ENCODE measurements at places on chromosomes 4 and X. TPM values are rescaled to one million over a fixed set of nuclear protein-coding genes. Genes with fewer than 3 reads are reported as not detected.

DNA sequence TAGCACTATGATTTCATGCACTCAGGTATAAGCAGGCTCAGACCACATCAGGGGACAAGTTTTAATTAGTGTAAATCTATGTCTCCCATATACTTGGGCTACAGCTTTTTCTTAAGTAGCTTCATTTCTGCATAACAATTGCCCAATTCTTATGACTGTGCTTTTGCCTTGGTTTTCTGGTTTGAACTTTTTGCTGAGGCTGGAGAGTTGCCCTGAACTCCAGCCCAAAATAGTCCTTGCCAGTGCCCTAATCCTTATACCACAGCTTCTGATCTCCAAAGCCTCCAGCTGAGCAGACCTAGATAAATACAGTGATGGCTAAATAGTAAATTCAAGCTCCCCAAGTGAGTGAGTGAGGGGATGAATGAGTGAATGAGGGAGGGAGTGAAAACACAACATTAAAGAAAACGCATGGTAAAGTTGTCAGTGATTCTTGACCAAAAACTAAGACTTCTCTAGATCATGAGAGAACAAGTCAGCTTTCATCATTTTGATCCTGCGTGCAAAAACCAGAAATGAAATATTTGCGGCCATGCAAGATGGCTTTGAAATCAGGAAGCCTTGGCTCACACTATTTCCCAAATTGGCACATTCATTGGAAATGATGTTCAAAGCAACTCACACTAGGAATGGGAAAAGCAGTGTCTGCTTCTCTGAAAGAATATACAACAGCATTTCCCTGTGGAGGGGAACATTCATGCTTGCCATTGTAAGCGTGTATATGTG is 437.1 kb upstream of the CTSO start:
- no peaks in the 10 kb centered on the region for H3K27me3 ChIP-seq
- no peaks in the 10 kb centered on the region for H3K36me3 ChIP-seq
- DNase-seq = no peak
- H3K4me3 ChIP-seq = no peak overlapping the region
- H3K27ac ChIP-seq = no peak overlapping the region

DNA sequence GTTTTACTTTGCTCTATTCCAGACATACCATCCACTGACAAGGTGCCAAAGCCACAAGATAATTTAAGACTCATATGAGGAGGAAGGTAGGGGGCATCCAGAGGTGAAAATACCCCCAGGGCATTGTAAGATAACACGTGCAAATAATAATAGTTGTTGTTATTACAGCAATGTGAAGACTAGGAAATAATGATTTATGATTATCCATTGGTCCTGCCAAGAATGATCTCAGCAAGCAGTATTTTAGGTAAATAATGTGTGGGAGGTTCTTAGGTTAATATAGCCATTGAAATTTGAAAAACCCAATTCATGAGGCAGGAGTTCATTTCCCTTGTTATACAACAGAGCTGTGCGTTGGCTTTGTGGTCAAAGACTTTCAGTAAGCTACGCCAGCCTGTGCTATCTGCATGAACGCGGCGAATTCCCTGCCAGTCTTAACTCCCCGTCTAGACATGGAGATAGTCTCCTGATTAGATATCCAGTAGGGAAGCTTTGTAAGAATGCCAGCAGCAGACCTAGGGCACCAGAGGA is 47.2 kb upstream of the MXRA5 start:
- H3K27me3 ChIP-seq = no peaks in the 10 kb centered on the region
- no peaks in the 10 kb centered on the region for H3K4me1 ChIP-seq
- no peak for DNase-seq
- H3K36me3 ChIP-seq = no peaks in the 10 kb centered on the region

- no peak overlapping the region for H3K27ac ChIP-seq
- H3K4me3 ChIP-seq = no peak overlapping the region
- peaks cover 18% of the 10 kb centered on the region for H3K27me3 ChIP-seq
- H3K4me1 ChIP-seq = no peaks in the 10 kb centered on the region
- H3K36me3 ChIP-seq = peaks cover 16% of the 10 kb centered on the region
Measured at GRCh38 chrX:134776850-134777370, 118.6 kb upstream of the PLAC1 start.

PDS5A gene
- total RNA-seq = 30.8 TPM

GRCh38 chrX:36898301-36898700 is 109.9 kb upstream of the FAM47C start:
- DNase-seq = no peak
- no peak overlapping the region for H3K27ac ChIP-seq
- H3K4me3 ChIP-seq = no peak overlapping the region
- H3K27me3 ChIP-seq = no peaks in the 10 kb centered on the region
- H3K36me3 ChIP-seq = no peaks in the 10 kb centered on the region

CT45A5 gene
- not detected for total RNA-seq

- H3K27ac ChIP-seq = no peak overlapping the region
- H3K4me1 ChIP-seq = no peaks in the 10 kb centered on the region
- no peak for DNase-seq
- H3K4me3 ChIP-seq = no peak overlapping the region
- H3K36me3 ChIP-seq = no peaks in the 10 kb centered on the region
- no peaks in the 10 kb centered on the region for H3K27me3 ChIP-seq
Measured at GRCh38 chr4:126338548-126338947, 1023.8 kb downstream of the FAT4 start.

LGI2 gene
- 2.2 TPM for total RNA-seq

NRK gene
- 2.5 TPM for total RNA-seq

DNA sequence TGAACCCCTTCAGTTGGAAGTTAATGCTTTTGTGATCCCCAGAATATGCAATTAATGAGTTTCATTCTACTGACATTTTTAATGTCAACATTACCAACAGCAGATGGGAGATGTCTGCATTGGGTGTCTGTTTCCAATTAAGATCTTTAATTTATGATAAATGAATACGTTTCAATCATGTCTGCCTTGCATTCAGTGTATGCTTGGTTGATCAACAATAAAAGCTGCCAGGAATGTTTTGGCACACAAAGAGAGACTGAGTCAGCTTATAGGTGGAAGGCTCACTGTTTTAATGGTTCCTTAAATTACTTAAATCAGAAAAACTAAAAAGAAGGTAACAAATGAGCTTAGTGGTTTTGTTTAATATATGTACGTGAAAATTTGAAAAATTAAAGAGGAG is 359.9 kb upstream of the CNKSR2 start:
- no peaks in the 10 kb centered on the region for H3K27me3 ChIP-seq
- no peaks in the 10 kb centered on the region for H3K36me3 ChIP-seq
- DNase-seq = no peak
- no peak overlapping the region for H3K27ac ChIP-seq
- H3K4me3 ChIP-seq = no peak overlapping the region
